PC-9 (cell line): ENCODE measurements at places on chromosomes 3 and 15. TPM values are rescaled to one million over a fixed set of nuclear protein-coding genes. Genes with fewer than 3 reads are reported as not detected.
A peak's percentile ranks its signal among the peaks of the same experiment; 100 is the strongest.

DNA sequence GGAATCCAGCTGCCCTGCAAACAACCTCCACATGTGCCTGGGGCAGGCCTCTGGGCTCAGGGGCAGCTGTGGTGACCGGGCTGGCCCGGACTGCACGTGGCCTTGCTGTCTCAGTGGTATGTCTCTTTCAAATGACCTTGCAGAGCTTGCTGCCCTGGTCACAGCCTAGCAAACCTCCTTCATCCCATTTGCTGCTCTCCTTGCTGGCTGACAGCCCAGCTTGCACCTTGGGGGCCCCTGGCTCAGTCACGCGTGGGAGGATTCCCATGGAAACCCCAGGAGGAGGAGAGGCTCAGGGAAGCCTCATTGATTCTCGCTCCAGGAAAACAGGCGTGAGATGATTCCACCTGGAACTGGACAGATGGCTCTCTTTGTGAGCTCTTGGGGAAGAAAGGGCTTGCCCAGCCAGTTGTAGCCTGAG, 5.6 kb downstream of the SPSB4 start:
- H3K36me3 ChIP-seq = no peaks in the 10 kb centered on the region
- H3K27me3 ChIP-seq = peaks cover 45% of the 10 kb centered on the region
- H3K27ac ChIP-seq = no peak overlapping the region
- no peaks in the 10 kb centered on the region for H3K4me1 ChIP-seq
- no peak overlapping the region for H3K4me3 ChIP-seq

GRCh38 chr3:57816471-57817095, 60.5 kb downstream of the SLMAP start:
- DNase-seq = no peak
- 0 out of 2 replicates have a peak, but pooled peaks cover 3% of the 10 kb centered on the region for H3K36me3 ChIP-seq

DNA sequence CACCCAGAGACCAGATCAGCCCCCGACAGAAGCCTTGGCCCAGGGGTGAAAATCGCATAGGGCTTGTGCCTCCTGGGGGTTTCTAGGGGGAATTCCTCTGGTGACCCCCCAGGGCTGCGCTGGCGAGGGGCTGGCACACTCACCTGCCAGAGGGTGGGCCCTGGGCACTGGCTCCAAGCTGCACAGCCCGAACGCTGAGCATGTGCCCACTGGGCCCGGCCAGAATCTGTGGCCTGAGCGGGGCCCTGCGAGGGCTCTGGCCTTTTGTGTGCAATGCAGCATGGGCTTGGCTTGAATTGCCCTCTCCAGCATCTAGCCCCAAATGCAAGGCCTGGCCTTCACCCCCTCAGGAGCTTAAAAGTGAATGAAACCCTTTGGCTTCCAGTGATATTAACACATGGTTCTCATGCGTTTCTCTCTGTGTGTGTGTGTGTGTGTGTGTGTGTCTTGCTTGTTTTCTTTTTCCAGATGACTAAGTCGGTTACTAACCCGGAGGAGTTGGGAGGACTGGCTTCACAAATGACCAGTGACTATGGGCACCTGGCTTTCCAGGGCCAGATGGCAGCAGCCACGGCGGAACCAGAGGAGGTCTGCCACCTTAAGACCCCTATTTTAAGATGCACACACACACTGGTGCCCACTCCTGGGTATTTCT, 259.1 kb upstream of the TPM1 start:
- no peak overlapping the region for H3K27ac ChIP-seq
- H3K27me3 ChIP-seq = no peaks in the 10 kb centered on the region
- DNase-seq = no peak
- peaks cover 11% of the 10 kb centered on the region for H3K4me1 ChIP-seq

DNA sequence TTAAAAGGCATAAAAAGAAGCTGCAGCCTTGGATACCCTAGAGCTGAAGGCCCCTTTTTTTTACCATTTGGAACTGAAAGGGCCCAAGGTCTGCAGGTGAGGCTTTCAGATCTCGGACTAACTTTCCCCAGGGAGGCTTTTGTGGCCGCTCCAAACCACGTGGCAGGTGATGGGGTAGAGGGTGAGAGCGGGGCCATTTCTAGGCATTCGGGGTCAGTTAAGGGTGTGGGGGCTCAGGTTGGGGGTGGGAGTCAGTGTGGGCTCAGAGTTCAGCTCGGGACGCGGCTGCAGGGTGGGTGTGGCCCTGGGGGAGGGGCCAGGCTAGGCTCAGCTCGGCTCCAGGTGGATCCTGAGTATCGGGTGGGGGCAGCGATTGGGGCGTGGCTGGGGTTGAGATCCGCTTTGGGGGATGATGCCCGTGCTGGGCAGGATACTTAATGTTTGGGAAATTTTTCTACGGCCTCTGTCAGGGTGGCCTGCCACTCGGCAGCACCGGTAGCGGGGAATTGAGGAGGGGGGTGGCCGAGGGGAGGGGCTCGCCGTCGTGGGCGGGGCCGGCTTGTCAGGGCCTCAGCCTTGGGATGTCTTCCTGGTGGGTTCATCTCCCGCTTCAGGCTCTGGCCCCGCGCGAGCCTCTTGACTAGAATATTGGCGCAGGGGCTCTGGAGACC, 2.5 kb downstream of the KLF13 start:
- H3K4me1 ChIP-seq = no peaks in the 10 kb centered on the region
- no peak for DNase-seq
- no peak overlapping the region for H3K27ac ChIP-seq
- no peaks in the 10 kb centered on the region for H3K36me3 ChIP-seq

GRCh38 chr3:150227839-150228238, 180.3 kb upstream of the TSC22D2 start:
- no peak overlapping the region for H3K27ac ChIP-seq
- H3K36me3 ChIP-seq = no peaks in the 10 kb centered on the region
- no peaks in the 10 kb centered on the region for H3K27me3 ChIP-seq

GRCh38 chr3:41683666-41684350, 278.1 kb downstream of the ULK4 start:
- peaks cover 21% of the 10 kb centered on the region for H3K4me1 ChIP-seq
- no peaks in the 10 kb centered on the region for H3K36me3 ChIP-seq
- no peak for DNase-seq
- H3K27ac ChIP-seq = no peak overlapping the region
- no peaks in the 10 kb centered on the region for H3K27me3 ChIP-seq
- no peak overlapping the region for H3K4me3 ChIP-seq

GRCh38 chr3:157354722-157355121, 81.9 kb upstream of the PTX3 start:
- H3K4me3 ChIP-seq = no peak overlapping the region
- H3K4me1 ChIP-seq = peaks cover 12% of the 10 kb centered on the region
- no peaks in the 10 kb centered on the region for H3K27me3 ChIP-seq
- no peak overlapping the region for H3K27ac ChIP-seq
- no peak for DNase-seq

DNA sequence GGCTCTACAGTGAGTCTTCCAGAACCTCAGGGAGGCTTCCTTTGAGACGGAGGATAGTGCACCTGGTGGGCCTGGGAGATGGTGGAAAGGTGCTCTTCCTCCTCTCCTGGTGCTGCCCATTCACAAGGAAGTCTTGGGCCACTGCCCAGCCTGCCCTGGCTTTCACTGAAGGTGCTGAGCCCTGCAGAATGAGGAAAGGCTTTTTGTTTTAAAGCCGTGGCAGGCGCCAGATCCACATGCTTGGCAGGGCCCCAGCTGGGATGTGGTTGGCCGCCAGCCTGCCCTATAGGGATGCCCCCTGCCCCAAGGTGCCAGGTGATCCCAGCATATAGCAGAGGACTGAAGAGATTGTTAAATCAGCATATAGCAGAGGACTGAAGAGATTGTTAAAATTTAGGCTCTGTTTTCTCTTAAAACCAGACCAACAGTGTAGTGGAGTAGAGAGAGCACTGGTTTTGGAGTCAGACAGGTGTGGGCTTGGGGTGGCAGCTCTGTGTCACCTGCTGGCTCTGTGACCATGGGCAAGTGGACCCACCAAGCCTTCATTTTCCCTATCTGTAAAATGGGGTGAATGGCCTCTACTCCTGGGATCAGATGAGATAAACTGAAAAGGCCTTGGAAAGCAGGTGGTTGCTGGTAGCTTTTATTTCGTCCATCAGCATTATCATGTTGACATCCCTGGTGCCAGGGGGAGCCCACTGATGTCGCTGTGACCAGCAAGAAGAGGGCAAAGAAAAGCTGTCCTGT, 53.3 kb downstream of the SLC6A6 start:
- H3K27ac ChIP-seq = no peak overlapping the region
- peaks cover 50% of the 10 kb centered on the region; the same call in 1 of the 2 replicates for H3K36me3 ChIP-seq
- H3K27me3 ChIP-seq = no peaks in the 10 kb centered on the region
- H3K4me3 ChIP-seq = no peak overlapping the region
- H3K4me1 ChIP-seq = peaks cover 29% of the 10 kb centered on the region

DNA sequence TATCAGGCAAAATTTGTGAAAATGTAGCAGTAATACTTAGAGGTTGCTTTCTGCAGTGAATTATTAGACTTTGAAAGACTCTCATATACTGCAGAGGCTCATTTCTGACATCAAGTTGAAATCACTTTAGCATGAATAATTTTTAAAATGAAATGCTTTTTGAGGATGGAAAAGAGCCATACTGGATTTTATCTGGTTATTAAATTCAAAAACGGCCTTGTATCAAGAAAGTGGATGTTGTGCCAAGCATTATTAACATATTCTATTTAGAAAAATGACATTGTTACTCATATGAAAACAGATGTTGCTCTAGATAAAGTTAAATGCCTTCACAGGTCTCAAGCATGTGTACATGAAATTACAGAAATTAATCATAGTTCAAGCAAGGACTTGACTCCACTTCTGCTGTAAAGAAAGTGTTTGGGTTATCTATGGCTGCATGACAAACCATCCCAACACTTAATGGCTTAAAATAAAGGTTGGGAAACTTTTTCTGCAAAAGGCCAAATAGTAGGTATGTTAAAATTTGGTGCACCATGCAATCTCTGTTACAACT, 64.5 kb upstream of the ZNF280D start:
- no peaks in the 10 kb centered on the region for H3K36me3 ChIP-seq
- H3K4me3 ChIP-seq = no peak overlapping the region
- DNase-seq = no peak

- no peaks in the 10 kb centered on the region for H3K27me3 ChIP-seq
- DNase-seq = peak; percentile 46
- H3K36me3 ChIP-seq = no peaks in the 10 kb centered on the region
- peaks cover 16% of the 10 kb centered on the region for H3K4me1 ChIP-seq
- H3K27ac ChIP-seq = no peak within 1 kb of the TSS
These were observed at the start of gene PLA2G4D for GRCh38 chr15:42094512-42094963. PLA2G4D (minus strand) TSS chr15:42094562; CDS start chr15:42094459, 103 bp downstream.

DNA sequence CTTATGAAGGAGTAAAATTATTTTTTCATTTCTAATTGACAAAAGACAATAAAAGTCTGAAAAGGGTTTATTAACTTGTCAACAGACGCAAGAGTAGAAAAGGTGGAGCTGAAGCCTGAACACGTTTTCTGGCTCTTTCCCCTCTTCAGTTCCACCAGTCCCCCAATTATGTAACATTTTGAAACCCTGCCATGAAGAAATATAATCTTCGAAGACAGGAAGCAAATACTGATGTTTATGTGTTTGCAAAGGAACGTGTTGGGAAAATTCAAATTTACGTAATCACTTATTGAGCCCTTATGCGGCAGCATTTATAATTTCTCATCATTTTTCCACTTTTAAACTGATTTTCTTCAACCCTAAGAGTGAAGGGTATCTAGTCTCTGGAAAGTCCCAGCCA, 767 bp downstream of the AP3S2 start:
- no peaks in the 10 kb centered on the region for H3K27me3 ChIP-seq
- peak overlapping the region; percentile 97 for H3K27ac ChIP-seq
- H3K4me3 ChIP-seq = peak overlapping the region; percentile 87
- peak; percentile 40 for DNase-seq
- peaks cover 30% of the 10 kb centered on the region for H3K4me1 ChIP-seq

DNA sequence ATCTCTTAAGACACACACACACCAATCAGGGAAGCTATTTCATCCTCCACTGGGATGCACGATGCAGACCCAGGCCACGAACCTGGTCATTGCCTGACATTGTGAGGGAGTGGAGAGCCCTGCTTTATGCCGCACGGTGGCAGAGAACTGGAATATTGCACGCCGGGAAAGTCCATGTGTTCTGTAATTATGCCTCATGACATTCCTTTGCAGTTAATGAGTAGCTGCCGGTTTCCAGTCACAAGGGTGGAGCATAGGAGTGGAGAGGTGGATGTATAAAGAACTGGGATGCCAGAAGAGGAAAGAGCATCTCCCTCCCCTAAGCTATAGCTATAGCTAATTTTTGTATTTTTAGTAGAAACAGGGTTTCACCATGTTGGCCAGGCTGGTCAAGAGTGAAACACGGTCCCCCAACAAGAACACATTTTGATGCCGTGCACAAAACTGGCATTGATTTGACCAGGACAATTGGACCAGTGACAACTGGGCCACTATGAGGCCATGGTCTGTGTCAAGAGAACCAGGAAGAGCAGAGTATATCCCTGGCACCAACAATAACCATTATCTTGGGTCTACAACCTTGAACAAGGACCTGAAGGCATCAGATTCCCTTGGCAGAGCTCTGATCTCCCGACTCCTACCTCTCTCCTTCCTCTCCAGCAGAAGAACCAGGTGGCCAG, 51.4 kb downstream of the SH3BP5 start:
- no peaks in the 10 kb centered on the region for H3K27me3 ChIP-seq
- DNase-seq = no peak
- no peaks in the 10 kb centered on the region for H3K36me3 ChIP-seq
- no peak overlapping the region for H3K4me3 ChIP-seq
- H3K4me1 ChIP-seq = no peaks in the 10 kb centered on the region
- no peak overlapping the region for H3K27ac ChIP-seq

DNA sequence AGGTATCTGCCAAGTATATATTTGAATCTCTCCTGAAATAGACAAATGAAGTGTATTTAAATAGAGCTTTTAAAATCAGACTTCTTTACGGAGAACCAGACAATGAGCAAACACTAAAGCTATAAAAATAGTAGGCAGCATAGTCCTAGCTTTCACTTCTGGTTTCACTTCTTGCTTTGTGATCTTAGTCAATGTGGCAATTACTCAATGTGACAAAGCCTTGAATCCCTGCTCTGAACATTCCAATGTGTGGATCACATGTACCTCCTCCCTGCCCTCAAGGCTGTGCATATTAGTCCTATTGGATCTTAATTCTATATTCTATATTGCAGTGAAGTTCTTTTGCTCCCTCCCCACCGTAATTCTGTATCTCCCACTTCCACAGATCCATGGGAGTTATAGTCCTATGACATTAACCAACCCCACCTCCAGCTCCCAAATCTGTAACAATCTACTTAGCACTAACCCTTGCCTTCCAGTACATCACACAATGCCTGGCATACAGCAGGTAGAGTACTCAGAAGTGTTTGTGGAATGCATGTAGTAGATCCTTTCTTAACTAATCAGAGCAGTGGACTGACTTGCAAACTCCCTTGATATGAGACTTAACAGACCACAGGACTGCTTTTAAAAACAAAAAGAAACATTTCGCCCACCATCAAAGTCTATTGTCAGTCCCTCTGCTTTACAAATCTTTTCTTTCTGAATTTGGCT, 24.3 kb upstream of the CP start:
- H3K36me3 ChIP-seq = no peaks in the 10 kb centered on the region
- no peak overlapping the region for H3K4me3 ChIP-seq
- no peaks in the 10 kb centered on the region for H3K27me3 ChIP-seq

- H3K4me1 ChIP-seq = peaks cover 42% of the 10 kb centered on the region
- peak; percentile 38 for DNase-seq
- H3K36me3 ChIP-seq = no peaks in the 10 kb centered on the region
- peak overlapping the region; percentile 88 for H3K27ac ChIP-seq
These were observed 63.3 kb downstream of the ATP1B3 start for GRCh38 chr3:141939759-141940158.

The EAF2 gene
- 0.90 and 2.0 TPM in 2 replicates for total RNA-seq

The CHDH gene
- 0.28 TPM in 1 of 2 replicates, not detected in the other for total RNA-seq
